ENCODE measurements at places on chromosomes 2 and 18. TPM values are rescaled to one million over a fixed set of nuclear protein-coding genes. Genes with fewer than 3 reads are reported as not detected.

The CXCR4 gene
- 4.4 TPM for total RNA-seq

The CTNNA2 gene
- total RNA-seq, result not detected

GRCh38 chr2:168685600-168686451 lies 116.6 kb upstream of the NOSTRIN start:
- DNase-seq, result no peak

- peak; percentile 84 for DNase-seq
Observed at GRCh38 chr2:24456599-24457556, 34.2 kb upstream of the NCOA1 start.

GRCh38 chr2:159088906-159089305 lies 120.5 kb downstream of the TANC1 start:
- DNase-seq, result no peak

Data from left cardiac atrium (tissue), 4 donors.